Type B pancreatic cell (in vitro differentiated cells): ENCODE measurements at places on chromosomes 12 and 14.
A peak's percentile ranks its signal among the peaks of the same experiment; 100 is the strongest.

DNA sequence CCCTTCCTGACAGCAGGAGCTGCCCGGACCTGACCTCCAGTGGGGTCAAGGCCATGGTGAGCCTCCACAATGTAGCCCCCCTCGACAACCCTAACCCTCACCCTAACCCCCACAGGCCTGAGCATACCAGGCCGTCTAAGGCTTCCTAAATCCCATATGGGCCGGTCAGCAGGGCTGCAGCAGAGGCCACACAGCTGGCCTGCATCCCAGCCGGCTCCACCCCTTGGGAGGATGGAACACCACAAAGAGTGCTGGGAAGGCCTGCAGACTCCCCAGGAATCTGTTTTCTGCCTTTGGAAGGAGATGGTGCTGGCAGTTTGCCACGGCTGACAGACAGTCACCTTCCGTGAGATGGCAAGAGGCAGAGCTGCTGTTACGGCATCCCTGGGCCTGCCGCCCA is 2.8 kb downstream of the TMEM179 start:
- no peak overlapping the region for H3K4me3 ChIP-seq
- H3K27ac ChIP-seq: no peak overlapping the region
- no peaks in the 10 kb centered on the region for H3K36me3 ChIP-seq
- H3K4me1 ChIP-seq: peaks cover 4% of the 10 kb centered on the region
- DNase-seq: no peak

GRCh38 chr14:44027397-44027796 is 479.7 kb downstream of the FSCB start:
- H3K27me3 ChIP-seq: no peaks in the 10 kb centered on the region
- H3K4me1 ChIP-seq: no peaks in the 10 kb centered on the region
- no peak overlapping the region for H3K4me3 ChIP-seq
- no peak overlapping the region for H3K27ac ChIP-seq
- no peaks in the 10 kb centered on the region for H3K36me3 ChIP-seq

DNA sequence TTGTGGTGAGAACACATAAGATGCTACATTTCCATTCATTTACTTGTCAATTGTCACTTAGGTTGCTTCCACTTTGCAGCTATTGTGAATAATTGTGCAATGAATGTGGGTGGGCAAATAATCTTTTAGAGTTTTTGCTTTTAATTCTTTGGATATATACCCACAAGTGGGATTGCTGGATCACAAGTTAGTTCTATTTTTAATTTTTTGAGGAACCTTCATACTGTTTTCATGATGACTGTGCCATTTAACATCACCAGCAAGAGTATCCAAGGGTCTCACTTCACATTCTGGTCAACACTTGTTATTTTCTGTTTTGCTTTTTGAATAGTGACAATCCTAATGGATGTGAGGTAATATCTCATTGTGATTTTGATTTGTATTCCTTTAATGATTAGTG is 10.5 kb downstream of the CLEC6A start:
- no peaks in the 10 kb centered on the region for H3K4me1 ChIP-seq
- no peak overlapping the region for H3K4me3 ChIP-seq
- H3K27ac ChIP-seq: no peak overlapping the region
- H3K27me3 ChIP-seq: peaks cover 9% of the 10 kb centered on the region

DNA sequence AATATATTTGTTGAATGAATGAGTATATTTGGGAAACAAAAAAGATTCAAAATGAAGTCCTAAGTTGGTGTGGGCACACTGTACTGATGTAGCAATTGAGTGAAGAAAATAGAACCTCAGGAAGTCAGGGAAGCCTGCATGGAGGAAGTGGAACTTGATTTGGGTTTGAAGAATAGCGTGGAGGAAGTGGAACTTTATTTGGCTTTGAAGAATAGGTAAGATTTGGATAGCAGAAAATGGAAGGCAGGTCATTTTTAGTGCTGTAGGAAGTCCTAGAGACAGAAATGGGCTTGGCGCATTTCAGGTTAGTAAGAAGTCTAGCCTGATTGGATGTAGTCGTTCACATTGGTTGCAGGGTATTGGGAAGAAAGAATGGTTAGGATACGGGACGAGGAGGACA is 5.4 kb downstream of the C12orf75 start:
- DNase-seq: no peak
- H3K4me1 ChIP-seq: peaks cover 32% of the 10 kb centered on the region
- no peak overlapping the region for H3K27ac ChIP-seq
- no peak overlapping the region for H3K4me3 ChIP-seq
- H3K36me3 ChIP-seq: peaks cover 9% of the 10 kb centered on the region

- peaks cover 22% of the 10 kb centered on the region for H3K36me3 ChIP-seq
- H3K4me3 ChIP-seq: no peak overlapping the region
- no peak for DNase-seq
- no peak overlapping the region for H3K27ac ChIP-seq
- no peaks in the 10 kb centered on the region for H3K27me3 ChIP-seq
Measured at GRCh38 chr12:45285717-45286116, 69.8 kb downstream of the ANO6 start.

- H3K27ac ChIP-seq: peak overlapping the region; percentile 95
- peaks cover 61% of the 10 kb centered on the region for H3K4me1 ChIP-seq
- no peak for DNase-seq
- no peaks in the 10 kb centered on the region for H3K27me3 ChIP-seq
Measured at GRCh38 chr12:122873540-122873939, 22.4 kb downstream of the VPS37B start.

DNA sequence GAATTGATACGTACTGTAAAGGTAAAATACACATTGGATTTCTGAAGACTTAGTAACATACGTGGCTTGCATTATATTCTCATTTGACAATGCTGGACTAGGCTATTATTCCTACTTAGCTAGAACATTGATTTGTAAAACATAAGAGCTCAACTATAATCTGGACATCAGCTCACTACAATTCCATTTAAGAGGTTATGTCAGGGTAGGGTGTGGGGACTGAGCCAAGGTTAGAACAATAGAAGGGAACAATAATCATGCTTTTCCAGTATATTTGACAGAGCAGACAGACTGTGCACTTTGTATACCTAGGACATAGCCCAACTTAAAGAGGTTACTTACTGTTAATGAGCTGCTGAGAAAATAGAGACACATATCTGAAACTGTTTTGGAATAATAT is 10.8 kb downstream of the ZCRB1 start:
- no peaks in the 10 kb centered on the region for H3K4me1 ChIP-seq
- no peak for DNase-seq
- no peaks in the 10 kb centered on the region for H3K27me3 ChIP-seq
- no peak overlapping the region for H3K4me3 ChIP-seq
- no peak overlapping the region for H3K27ac ChIP-seq

GRCh38 chr12:95416111-95416636 is 57.8 kb upstream of the METAP2 start:
- DNase-seq: no peak
- H3K4me3 ChIP-seq: no peak overlapping the region
- H3K36me3 ChIP-seq: no peaks in the 10 kb centered on the region
